ENCODE measurements at places on chromosomes 7 and 10.
A peak's percentile ranks its signal among the peaks of the same experiment; 100 is the strongest.

DNA sequence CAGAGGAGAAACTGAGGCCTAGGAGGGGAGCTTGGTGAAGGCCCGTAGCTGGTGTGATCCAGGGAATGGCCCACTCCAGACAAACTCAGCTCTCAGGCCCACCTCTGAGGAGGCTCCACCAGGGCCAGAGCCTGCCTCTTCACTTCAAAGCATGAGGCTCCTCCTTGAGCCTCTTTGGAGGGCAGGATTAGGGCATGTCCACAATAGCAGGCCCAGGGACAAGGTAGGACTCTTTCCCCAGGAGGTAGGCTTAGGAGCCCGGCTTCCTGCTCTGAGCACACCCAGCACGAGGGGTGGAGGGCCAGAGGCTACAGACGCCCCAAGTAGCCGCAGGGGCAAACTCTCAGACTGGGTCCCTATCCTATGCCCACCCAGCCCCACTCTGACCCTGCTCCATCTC, 164.6 kb upstream of the ZMIZ1 start:
- no peaks in the 10 kb centered on the region for H3K4me1 ChIP-seq
- peaks cover 29% of the 10 kb centered on the region for H3K27me3 ChIP-seq
- H3K36me3 ChIP-seq, result no peaks in the 10 kb centered on the region
- H3K27ac ChIP-seq, result no peak overlapping the region

GRCh38 chr10:48627984-48628609, 23.2 kb upstream of the ARHGAP22 start:
- H3K4me1 ChIP-seq, result no peaks in the 10 kb centered on the region
- no peaks in the 10 kb centered on the region for H3K36me3 ChIP-seq
- no peak overlapping the region for H3K4me3 ChIP-seq
- no peak overlapping the region for H3K27ac ChIP-seq

DNA sequence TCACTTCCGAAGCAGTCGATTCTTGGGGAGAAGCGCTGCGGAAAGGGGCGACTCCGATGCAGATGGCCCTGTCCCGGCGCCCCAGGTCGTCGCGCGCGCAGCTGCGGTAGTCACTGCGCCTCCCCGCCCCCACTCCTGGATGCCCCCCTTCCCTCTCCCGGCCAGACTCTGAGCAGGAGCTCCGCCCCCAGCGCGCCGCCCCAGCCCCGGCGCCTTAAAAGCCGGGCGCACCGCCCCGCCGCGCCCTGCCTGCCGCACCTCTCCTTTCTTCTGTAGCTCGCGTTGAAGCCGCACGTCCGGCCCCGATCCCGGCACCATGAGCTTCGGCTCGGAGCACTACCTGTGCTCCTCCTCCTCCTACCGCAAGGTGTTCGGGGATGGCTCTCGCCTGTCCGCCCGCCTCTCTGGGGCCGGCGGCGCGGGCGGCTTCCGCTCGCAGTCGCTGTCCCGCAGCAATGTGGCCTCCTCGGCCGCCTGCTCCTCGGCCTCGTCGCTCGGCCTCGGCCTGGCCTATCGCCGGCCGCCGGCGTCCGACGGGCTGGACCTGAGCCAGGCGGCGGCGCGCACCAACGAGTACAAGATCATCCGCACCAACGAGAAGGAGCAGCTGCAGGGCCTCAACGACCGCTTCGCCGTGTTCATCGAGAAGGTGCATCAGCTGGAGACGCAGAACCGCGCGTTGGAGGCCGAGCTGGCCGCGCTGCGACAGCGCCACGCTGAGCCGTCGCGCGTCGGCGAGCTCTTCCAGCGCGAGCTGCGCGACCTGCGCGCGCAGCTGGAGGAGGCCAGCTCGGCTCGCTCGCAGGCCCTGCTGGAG, at the start of gene INA:
Gene INA (plus strand): TSS at position 243 of the 817 bp plus-strand sequence. CDS start 74 bp downstream, at position 317.
- H3K27ac ChIP-seq, result no peak within 1 kb of the TSS
- H3K4me1 ChIP-seq, result peaks cover 7% of the 10 kb centered on the region
- peak; percentile 20 for DNase-seq
- peak within 1 kb of the TSS; percentile 74 for H3K4me3 ChIP-seq

- H3K27me3 ChIP-seq, result no peaks in the 10 kb centered on the region
- H3K27ac ChIP-seq, result no peak overlapping the region
- DNase-seq, result no peak
- H3K4me1 ChIP-seq, result no peaks in the 10 kb centered on the region
- no peak overlapping the region for H3K4me3 ChIP-seq
- H3K36me3 ChIP-seq, result no peaks in the 10 kb centered on the region
These were observed 71.5 kb downstream of the CARD11 start for GRCh38 chr7:2971914-2972834.

DNA sequence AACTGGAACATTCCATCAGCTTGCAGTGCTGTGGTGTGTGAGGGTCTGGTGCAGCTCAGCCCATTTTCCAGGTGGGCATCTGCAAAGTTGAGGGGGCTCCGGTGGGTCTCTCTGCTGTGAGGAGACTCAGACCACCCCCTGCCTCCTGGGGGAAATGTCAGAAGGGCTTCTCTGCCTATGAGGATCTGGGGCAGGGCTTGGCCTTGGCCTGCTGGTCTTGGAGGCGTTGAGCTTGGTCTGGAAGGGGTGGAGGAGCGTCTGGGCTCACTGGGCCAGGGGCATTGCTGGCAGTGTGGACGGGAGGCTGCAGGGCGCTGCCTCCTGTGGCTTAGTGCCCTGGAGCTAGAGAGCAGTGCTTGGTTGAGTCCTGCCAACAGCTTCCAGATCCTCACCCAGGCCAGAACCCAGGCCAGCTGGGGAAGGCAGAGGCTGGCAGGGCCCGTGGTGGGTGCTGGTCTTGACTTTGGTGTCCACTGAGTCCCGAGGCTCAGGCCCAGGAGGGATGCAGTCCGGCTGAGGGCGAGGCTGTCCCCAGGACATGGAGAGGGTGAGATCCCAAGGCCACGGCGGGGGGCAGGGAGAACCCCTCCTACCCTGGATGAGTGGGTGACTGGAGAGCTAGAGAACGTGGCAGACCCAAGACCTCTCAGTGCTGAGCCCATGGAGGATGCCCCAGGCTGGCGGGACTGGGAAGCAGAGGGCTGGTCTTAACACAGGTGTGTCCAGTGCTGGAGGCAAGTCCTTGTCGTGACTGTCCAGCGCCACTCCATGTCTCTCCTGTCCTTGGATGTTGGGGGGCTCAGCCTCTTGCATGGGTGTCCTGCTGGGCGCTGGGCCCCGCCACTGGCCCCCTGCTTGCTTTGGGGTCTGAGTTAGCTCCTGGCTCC, 2.8 kb downstream of the SPRN start:
- H3K27ac ChIP-seq, result no peak overlapping the region
- no peaks in the 10 kb centered on the region for H3K27me3 ChIP-seq
- no peaks in the 10 kb centered on the region for H3K4me1 ChIP-seq
- peaks cover 14% of the 10 kb centered on the region for H3K36me3 ChIP-seq
- no peak overlapping the region for H3K4me3 ChIP-seq

- no peaks in the 10 kb centered on the region for H3K36me3 ChIP-seq
- H3K4me3 ChIP-seq, result no peak overlapping the region
- DNase-seq, result no peak
- peaks cover 3% of the 10 kb centered on the region for H3K27me3 ChIP-seq
These were observed 145.6 kb downstream of the RELN start for GRCh38 chr7:103843689-103844480.

- H3K4me3 ChIP-seq, result no peak overlapping the region
- peaks cover 28% of the 10 kb centered on the region for H3K27me3 ChIP-seq
- no peaks in the 10 kb centered on the region for H3K36me3 ChIP-seq
- no peak for DNase-seq
These were observed 22.8 kb upstream of the SAMD8 start for GRCh38 chr10:75088640-75089039.

DNA sequence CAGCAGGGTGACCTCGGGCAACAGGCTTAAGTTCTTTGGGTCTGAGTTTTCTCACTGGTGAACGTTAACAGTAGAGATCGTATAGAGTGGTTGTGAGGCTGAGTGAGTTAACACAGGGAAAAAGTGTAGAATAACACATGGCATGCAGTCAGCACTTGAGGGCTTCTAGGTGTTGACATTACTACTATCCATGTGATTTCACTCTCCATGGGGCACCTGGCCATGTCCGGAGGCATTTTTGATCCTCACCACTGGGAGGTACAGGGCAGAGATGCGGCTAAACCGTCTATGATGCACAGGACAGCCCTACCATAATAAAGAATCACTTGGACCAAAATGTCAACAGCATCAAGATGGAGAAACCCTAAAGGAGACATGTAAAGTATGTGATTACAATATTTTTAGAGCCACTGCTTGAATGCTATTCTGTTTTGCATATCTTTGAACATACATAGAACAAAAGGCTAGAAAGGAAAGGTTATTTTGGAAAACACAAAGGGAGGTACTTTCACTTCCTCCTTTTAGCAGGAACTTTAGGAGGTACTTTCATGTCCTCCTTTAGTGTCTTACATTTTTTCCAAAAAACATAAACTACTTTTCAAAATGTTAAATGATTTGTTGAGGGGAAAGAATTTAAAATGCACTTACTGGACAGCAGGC, 44.3 kb downstream of the NOD1 start:
- H3K36me3 ChIP-seq, result peaks cover 6% of the 10 kb centered on the region
- H3K4me3 ChIP-seq, result no peak overlapping the region
- no peaks in the 10 kb centered on the region for H3K27me3 ChIP-seq
- H3K27ac ChIP-seq, result no peak overlapping the region
- H3K4me1 ChIP-seq, result peaks cover 13% of the 10 kb centered on the region

DNA sequence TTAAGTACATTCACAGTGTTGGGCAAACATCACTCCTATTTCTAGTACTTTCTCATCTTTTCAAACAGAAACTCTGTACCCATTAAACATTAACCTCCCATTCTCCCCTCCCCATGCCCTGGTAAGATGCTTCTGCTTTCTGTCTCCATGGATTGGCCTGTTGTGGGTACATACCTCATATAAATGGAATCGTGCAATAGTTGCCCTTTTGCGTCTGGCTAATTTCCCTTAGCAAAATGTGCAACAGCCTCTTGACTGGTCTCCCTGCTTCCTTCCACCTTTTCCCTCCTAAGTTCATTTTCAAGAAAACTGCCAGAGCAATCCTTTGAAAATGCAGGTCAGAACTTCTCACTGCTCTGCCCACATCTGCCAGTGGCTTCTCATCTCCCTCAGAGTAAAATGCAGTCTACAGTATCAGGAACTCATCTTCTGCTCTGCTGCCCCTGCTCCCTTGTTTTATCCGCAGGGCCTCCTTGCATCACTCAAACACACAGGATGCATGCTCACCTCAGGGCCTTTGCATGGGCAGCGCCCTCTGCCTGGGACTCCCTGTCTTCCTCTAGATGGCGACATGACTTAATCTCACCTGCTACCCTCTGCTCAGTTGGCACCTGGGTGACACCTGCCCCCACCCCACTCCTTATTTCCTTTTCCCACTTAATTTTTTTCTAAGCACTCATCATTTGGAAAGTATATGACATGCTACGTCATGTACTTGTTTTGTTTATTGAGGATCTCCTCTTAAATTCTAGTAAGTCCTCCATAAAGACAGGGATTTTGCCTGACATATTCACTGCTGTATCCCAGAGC, 44.3 kb upstream of the ECHDC3 start:
- peaks cover 27% of the 10 kb centered on the region for H3K4me1 ChIP-seq
- no peaks in the 10 kb centered on the region for H3K27me3 ChIP-seq
- no peak overlapping the region for H3K27ac ChIP-seq
- H3K36me3 ChIP-seq, result no peaks in the 10 kb centered on the region
- DNase-seq, result no peak
- no peak overlapping the region for H3K4me3 ChIP-seq
